Chondrocyte (in vitro differentiated cells): ENCODE measurements at places on chromosomes 4 and X. TPM values are rescaled to one million over a fixed set of nuclear protein-coding genes. Genes with fewer than 3 reads are reported as not detected.

DNA sequence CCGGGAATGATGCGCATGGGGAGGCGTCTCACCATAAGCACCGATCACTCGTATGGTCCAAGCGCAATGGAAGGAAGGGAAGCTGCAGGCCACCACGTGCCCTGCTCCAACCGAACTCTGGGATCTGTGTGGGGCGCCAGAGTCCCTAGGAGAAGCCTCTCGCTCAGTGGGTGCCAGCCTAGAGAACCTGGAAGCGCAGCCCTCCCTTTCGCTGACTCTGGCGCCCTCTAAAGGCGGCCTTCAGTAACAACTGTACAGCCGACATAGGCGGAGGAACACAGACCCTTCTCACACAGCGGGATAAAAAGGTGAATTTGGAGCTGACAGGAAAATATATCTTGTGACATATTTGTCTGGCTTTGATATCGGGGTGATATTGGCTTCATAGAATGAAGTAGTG, 76.0 kb downstream of the INTS6L start:
- DNase-seq = no peak

DNA sequence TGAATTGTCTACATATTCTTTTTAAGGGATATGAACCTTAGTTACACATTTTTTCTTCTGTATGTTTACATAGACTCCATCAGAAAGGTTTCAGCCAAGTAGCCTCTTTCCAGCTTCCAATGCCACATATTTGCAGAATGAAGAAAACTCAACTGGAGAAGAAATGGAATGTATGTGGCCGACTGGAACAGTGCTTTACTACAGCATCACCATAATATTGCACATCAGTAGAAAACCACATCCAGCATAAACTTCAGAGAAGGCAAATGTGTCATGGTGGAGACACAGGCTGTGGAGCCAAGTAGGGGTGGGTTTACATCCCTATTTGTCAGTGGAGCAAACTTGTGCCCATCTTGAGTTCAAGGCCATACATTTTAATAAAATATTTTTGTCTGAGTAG, 204.8 kb upstream of the LDB2 start:
- DNase-seq = no peak

GRCh38 chrX:96004386-96004785, 680.3 kb upstream of the DIAPH2 start:
- no peak for DNase-seq

GRCh38 chr4:147753047-147753446, 21.2 kb downstream of the ARHGAP10 start:
- no peak for DNase-seq

DNA sequence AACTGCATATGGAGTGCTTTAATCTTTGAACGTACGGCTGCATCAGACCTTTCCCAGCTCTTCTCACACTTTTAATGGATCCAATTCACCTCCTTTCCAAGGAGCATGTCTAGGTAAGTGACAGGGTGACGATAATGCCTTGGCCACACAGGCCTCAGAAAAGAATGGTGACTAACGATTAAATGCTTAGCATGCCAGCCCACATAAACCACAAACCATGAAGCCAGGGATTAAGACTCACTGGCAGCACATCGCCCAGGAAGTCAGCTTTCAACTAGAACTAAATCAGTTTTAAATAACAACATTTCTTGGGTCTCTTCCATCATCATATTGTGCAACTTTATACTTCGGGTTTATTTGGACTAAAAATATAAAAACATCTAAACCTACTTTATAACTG, 28.7 kb downstream of the INPP4B start:
- DNase-seq = no peak

- no peak for DNase-seq
These were observed 183.6 kb downstream of the QDPR start for GRCh38 chr4:17328141-17328815.

GRCh38 chr4:17876943-17877342, 66.2 kb downstream of the NCAPG start:
- DNase-seq = no peak

- DNase-seq = no peak
These were observed 98.7 kb downstream of the SORBS2 start for GRCh38 chr4:185713272-185713671.

DNA sequence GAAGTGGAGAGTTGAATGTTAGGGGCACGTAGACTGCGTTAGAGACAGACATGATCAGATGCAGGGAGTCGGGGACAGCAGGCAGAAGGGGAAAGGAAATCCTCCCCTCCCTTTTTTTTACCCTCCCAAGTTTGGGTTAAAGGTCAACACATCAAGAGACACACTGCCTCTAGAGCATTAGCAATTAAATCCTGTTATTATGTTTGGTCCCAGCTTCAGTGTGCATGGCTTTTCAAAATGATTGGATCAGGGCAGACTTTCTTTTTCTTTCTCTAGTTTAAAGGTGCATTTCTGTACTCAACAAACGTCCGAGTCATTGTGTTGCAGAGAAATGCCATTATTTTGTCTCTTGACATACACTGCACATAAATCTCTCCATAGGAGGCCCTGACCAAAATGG, 63.9 kb downstream of the USP26 start:
- no peak for DNase-seq

- no peak for DNase-seq
These were observed 12.1 kb downstream of the TMEM164 start for GRCh38 chrX:110015032-110015431.

DNA sequence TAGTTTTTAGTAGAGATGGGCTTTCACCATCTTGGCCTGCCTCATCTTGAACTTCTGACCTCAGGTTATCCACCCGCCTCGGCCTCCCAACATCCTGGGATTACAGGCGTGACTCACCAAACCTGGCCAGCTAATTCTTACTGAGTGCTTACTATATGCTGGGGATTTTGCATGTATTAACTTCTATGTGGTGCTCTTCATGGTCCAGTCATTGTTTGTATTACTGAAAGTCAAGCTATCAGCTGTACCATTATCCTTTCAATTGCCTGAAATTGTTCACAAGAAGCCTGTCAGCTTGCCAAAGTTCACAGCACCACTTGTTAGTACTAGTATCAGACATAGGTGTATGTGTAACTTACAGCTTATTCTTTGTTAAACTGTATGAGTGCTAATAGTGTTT, 1272.1 kb downstream of the ARAP2 start:
- DNase-seq = no peak

DNA sequence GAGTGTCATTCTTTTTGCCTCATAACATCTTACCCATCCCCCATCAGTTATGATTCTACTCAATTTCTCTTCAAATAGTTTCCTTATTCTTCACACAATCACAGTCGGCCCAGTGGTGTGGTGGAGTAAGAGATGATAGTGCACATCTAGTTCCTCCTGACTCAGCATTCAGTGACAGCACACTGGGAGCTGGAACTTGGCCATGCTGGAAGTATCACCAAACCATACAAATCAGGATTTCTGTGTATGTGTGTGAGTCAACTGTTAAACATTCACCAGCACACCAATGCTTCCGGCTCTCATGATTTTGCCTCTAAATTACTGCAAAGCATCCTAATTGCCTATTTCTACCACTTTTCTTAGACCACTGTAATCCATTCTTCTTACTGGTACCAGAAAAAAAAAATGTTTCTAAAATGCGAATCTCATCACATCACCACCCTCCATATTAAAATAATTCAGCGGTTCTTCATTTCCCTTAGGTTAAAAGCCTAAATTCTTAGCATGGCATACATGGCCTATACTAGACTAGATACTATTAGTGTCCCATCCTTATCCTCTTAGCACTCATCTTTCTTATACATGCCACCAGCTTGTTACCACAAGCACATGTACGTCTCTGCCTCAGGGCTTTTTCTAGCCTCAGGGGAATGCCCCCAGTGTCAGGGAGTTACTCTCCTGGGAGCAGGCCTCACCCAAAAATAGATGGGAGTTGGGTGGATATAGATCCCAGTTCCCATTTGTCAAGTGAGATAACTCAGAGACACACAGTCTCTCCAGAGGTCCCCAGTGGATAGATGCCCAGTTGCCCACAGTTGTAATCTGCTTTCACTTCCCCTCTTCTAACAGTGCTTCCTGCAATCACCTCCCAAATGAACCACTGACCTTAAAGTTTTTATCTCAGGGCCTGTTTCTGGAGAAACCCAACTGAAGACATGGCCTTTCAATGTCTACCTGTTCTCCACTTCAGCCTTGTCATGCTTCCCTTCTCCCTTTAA, 49.2 kb upstream of the DDX53 start:
- DNase-seq = no peak

GRCh38 chrX:72554448-72555140, 18.0 kb downstream of the HDAC8 start:
- DNase-seq = no peak

DNA sequence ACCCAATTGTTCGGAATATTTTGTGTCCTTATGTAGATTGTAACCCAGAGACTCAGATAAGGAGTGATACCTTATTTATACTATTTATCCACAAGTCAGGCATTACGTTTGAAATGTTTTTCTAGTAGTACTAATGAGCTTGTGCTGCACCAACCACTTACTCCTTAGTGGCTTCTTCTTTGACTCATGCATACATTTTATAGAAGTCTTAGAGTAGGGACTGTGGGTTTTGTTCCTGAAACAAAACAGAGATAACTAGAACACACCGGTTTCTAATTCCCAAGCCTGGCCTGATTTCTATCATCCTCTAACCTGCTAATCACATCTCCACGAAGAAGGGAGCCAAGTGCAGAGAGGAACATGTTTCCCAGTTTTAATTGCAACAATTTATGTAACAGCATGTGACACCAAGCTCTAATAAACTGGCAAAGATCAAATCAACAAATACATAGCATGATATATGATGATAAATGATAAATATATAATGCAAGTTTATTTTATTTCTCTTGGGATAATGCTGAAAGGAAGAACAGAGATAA, 32.3 kb downstream of the MGARP start:
- no peak for DNase-seq

GRCh38 chr4:13092702-13093101, 391.4 kb downstream of the RAB28 start:
- no peak for DNase-seq

DNA sequence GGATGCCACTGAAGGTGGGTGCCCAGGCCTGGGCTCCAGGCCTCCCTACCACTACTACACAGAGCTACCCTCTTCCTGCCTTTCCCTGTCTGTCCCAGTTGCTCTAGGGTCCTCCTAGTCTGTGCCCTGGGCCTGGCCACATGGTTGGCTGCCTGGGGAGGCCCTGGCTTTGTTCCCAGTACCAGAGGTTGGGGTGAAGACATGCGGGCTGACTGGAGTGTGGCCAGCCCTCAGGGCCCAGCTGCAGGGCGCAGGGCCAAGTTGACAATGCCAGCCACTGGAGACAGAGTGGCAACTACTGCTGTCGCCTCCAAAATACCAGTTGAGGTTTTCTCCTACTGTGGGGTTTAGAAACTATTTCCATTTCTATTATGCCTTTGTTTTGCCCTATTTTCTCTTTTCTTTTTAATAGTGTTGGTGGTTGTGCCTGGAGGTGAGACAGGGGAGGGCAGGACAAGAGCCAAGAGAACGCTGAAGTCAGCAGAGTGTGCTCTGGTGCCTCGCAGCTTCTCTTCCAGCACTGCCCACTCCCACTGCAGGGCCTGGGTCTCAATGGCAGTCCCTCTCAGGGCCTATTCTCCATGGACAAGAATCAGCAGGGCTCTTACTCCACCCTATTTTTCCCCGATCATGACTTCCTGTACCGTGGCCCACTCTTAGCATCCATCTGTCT, 32.2 kb upstream of the XPNPEP2 start:
- DNase-seq = no peak

- DNase-seq = no peak
These were observed 58.1 kb upstream of the MAP9 start for GRCh38 chr4:155434904-155435303.

GRCh38 chr4:76898385-76898692, 395 bp upstream of the SOWAHB start:
- no peak for DNase-seq

DNA sequence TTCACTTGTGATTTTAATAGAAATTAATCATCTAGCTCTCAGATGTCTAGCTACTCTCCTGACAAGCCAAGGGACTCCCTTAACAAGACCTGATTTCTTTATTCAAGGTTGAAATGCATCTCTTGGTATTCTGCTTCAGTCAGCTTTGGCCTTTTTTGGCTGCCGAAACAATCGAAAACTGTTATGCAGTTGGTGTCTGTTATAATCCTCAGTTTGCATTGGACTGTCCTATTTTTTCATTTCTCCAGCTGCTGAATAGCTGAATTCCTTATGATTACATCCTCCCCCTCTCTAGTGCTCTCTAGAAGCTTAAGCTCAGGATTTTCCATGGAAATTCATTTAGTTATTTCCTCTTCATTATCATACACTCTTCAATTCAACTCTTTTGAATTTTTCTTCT, 177.2 kb downstream of the TRIML1 start:
- DNase-seq = no peak

GRCh38 chr4:129246145-129246544, 150.2 kb downstream of the C4orf33 start:
- DNase-seq = no peak

DNA sequence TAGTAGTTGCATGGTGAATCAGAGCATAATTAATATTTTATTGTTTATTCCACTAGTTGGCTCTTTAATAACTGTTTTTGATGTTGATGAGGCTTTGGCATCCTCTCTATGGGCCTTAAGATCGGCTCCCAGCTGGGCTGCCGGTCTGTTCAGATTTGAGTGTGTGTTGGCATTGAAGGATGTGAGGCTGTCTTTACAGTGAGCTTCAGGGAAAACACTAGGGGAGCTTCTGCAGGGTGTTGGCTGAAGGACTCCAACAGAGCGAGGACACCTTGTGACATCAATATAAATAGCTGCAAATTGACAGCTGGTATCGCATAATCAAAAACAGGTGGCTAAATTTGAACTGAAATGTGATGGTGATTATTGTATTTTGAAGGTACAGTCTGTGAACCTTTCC, 322.0 kb downstream of the FSTL5 start:
- no peak for DNase-seq

DNA sequence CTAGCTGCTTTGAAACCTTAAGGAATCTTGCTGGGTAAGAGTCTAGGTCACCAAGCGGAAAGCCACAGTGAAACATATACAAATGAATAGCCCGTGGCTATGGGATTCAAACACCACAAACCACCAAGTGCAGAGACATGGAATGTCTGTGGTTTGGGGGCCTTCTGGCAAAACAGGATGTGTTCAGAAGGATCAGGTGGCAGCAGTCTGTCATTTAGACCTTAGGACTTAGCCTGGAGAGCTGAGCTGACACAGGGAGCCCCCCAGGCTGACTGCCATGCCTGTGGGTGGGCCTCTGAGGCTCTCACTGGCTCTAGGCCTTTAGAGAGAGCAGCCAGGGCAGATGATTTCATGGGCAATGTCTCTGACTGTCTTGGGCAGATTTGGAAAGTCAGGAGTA, 225.6 kb downstream of the FBXW7 start:
- no peak for DNase-seq

GRCh38 chr4:177222781-177223180, 86.9 kb upstream of the NEIL3 start:
- no peak for DNase-seq

- DNase-seq = no peak
These were observed 32.2 kb downstream of the NDP start for GRCh38 chrX:43940816-43941474.

PDGFC gene
- 70.0 to 131 TPM (median 70.9 TPM) in 3 replicates for total RNA-seq

FDCSP gene
- total RNA-seq = not detected in 3 replicates

AMBN gene
- total RNA-seq = not detected in 3 replicates

DKK2 gene
- 107 to 259 TPM (median 109 TPM) in 3 replicates for total RNA-seq

MYOZ2 gene
- total RNA-seq = 0.13 to 0.35 TPM in 2 of 3 replicates, not detected in the other

CYTL1 gene
- total RNA-seq = 49.9 to 67.7 TPM (median 67.3 TPM) in 3 replicates

ASB12 gene
- 0.27 to 0.44 TPM in 2 of 3 replicates, not detected in the other for total RNA-seq

CXCL1 gene
- 0.72 to 1.0 TPM (median 0.74 TPM) in 3 replicates for total RNA-seq

HTN3 gene
- not detected in 3 replicates for total RNA-seq
